ENCODE measurements at places on chromosomes 4 and X.

- DNase-seq = no peak
These were observed 24.3 kb downstream of the FAM149A start for GRCh38 chr4:186128842-186129241.

GRCh38 chrX:9349572-9350494 is 115.0 kb upstream of the TBL1X start:
- peak; percentile 64 for DNase-seq

DNA sequence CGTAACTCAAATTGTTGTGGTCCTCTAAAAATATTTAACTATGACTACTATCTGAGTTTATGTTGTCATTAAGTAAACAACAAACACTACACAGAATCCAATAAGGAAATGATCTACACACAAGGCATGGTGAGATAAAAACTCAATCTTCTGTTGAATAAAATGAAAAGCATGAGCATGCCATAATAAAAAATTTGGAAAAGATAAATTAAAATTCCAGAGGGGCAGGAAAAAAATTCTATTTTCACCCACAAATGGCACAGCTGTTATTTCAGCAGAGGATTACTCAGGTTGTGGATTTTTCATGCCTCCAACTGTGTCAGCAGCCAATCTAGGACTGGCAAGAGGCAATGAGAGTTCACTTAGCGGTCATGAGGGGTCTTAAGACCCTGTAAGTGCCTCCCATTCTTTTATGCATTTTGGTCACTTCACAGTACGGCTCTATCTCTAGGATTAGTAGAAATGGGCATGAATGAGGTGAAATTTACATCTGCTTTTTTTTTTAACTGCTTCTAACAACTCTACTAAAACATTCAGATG is 639.8 kb upstream of the DIPK2B start:
- DNase-seq = no peak

GRCh38 chr4:54085284-54085683 is 14.7 kb upstream of the GSX2 start:
- DNase-seq = peak; percentile 75

DNA sequence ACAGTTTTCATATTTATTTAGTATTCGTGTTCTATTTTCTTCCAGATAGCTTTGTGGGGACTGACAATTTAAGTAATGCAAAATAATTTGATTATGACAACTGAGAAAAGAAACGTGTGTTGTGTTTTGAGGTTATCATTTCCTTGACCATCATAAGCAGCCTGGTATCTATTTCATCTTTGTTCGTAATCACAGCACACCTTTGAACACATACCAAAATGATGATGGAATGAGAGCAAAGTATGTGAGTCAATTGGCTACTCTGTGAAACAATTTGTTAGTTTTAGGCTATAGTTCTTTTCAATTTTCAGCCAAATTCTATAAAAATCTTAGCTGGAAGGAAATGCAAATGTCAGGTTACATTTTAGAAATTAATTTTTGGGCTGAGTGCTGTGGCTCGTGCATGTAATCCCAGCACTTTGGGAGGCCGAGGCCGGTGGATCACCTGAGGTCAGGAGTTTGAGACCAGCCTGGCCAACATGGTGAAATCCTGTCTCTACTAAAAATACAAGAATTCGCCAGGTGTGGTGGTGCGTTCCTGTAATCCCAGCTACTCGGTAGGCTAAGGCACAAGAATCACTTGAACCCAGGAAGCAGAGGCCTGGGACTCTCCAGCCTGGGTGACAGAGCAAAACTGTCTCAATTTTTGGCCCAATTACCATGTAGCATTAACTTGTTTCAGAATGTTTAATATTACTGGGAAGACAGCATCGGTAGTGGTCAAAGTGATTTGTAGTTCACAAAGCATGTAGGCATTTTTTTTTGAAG is 1.1 kb upstream of the DUSP21 start:
- DNase-seq = no peak

DNA sequence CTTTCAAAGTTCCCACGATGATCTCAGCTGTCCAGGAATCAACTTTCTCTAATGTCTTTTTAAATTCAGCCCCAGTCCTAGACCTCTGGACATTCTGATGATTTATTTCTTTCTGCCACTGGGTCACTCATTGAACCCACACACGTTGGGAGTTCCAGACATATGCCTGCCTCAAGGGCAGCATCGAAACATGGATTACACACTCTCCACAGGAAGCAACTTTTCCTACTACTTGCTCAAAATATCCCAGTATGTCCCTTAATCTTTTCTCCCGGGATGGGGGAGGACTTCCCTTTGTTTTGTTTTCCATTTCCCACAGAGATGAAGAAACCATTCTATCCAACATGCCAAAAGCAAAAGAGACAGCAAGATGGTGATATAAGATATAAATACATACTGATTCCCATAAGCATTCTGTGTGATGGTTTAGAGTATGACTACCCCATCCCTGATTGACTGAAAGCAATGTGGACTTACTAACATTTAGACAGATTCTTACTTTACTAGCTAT is 79.8 kb upstream of the PPARGC1A start:
- no peak for DNase-seq

DNA sequence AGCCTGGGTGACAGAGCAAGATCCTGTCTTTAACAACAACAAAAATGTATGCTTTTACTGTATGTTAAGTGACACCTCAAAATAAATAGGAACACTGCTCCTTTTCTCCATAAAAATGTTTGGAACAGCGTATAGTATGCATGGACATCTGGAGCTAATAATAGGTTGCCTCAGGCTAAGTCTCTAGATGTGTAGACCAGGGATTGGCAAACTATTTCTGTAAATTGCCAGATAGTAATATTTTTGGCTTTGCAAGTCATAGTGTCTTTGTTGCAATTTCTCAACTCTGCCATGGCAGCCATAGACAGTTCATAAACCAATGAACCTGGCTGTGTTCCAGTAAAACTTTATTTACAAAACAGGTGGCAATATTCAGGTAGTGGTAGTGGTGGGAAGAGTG is 76.6 kb upstream of the CBLL2 start:
- no peak for DNase-seq

DNA sequence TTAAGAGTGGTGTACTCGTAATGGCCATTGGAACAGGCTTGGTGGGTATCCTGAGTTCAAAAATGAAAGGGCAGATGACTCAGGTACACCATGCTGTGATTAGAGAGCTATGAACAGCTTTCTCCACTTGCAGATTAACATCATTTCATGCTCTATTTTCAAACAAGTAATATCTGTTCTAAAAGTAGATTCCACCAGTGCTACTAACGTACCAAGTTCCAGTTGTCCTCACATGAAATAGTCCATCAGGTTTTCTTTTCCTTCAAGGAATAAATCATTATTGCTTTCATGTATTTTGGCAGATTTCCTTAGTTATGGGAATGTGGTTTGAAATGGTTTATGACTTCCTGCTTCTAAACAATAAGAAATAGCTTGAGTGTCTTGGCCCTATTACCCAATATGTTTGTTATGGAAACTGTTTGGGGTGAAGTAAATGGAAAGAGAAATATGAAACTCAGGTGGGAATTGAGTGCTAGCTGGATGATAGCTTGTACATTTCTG is 49.9 kb downstream of the PCDH7 start:
- peak; percentile 85 for DNase-seq

- DNase-seq = peak; percentile 21
These were observed 35.7 kb downstream of the ACE2 start for GRCh38 chrX:15564981-15565579.

GRCh38 chr4:1356181-1356998 is 9.4 kb downstream of the UVSSA start:
- DNase-seq = peak; percentile 12

GRCh38 chr4:10128761-10129160 is 12.2 kb upstream of the WDR1 start:
- DNase-seq = no peak

DNA sequence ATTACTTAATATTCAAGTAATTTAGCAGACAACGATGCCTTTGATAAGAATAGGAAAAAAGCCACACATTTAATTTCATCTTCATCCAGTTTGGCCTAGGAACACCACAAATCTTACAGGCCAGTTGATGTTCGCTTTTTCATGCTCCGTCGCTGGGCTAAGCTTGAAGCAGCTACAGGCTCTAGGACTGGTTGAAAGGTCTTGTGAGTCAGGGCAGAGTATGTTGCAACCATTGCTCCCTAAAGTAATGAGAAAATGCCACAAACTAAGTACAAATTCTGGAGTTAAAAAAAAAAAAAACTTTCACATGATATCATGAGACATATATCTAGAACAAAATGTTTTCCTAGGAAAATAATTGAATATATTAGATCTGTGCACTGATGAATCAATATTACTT is 123.8 kb downstream of the RPS6KA6 start:
- DNase-seq = no peak

DNA sequence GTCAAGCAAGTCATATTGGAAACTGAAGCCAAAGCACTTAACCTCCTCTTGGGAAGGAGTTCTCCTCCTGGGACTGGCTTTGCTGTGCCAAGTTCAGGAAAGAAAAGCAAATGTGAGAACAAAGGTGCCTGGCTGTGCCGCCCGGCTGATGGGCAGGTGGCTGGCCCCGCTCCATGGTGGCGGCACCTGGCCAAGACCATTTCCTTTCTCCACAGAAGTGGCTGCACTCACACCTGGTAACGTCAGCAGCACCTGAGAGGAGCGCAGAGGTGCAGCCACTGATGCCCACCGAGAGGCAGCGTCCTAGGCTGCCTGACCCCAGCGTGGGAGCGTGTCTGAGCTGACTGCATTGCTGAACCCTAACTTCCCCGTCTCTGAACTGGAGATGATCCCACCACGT is 54.3 kb downstream of the DCTD start:
- DNase-seq = no peak

DNA sequence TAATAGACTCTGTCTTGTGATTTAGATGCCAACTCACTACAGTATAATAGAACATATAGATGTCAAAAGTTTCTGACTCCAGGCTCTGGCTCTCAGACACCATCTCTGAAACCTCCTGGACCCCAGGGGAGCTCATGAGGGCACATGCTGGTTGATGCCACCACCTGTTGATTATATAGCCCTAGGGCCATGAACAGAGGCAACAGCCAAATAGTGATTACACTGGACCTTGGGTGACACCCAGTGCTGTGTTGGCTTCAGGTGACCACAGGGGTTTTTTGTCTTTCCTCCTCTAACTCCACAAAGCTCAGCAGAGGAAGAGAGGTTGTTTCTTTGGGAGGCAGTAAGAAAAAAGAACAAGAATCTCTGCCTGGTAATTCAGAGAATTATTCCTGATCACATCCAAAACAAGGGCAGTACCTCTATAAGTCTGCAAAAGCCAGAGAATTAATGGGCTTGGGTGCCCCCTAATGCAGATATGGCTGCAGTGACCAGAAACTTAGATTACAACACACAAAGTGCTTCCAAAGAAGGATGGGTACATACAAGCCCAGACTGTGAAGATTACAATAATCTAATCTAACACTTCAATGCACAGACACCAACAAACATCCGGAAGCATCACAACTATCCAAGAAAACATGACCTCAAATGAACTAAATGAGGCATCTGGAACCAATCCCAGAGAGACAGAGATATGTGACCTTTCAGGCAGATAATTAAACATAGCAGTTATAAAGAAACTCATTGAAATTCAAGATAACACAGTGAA is 1920.6 kb downstream of the ARAP2 start:
- no peak for DNase-seq

DNA sequence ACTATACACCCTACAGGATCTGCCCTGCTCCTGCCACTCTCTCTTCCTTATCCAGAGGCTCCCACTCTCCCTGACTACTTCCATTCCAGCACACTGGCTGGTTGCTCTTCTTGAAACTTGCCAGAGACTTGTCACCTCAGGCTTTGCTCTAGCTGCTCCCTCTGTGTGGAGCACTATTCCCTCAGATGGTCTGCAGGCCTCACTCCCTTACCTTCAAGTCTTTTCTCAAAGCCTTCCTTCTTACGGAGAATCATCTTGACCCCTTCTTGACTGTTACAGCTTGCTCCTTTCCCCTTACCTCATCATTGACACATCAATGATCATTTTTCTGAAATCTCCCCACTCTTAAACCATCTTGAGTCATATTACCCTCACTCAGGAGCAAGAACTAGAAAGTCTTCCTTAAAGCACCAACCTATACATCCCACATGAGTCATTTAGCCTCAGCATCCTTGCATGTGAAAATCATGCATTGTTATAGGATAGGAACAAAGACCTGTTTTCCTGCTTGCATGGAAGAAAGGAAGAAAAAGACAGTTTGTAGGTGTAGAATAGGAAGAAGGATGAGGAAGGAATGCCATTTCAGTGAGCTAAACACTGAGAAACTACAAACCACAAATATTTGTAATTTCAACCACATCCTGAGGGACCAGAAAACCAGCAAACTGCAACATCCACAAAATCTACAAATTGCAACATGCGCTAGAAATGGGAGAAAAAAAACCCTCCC is 55.7 kb downstream of the ANTXR2 start:
- peak; percentile 95 for DNase-seq

GRCh38 chr4:38673130-38673978 is 9.4 kb downstream of the KLF3 start:
- DNase-seq = no peak

DNA sequence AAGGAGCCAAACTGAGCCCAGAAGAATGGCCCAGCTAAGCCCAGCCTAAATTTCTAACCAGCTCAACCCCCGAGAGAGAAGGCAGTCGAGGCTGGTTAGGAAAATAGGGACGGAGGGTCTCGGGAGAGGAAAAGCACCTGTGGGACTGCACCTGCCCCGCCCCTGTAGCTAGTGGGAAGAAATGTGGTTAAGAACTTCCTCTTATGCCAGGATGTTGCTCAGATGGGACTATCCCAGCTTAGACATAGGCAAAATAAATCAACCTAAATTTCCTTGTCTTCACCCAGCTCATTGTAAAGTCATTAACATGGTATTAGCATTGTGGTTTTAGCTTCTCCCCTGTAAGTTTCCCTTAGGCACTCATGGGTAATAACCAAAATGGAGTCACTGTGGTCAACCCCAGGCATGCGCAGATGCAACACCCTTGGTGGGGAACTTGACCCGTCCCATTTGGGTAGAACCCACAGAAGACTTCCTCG is 86.8 kb downstream of the ZNF718 start:
- no peak for DNase-seq

DNA sequence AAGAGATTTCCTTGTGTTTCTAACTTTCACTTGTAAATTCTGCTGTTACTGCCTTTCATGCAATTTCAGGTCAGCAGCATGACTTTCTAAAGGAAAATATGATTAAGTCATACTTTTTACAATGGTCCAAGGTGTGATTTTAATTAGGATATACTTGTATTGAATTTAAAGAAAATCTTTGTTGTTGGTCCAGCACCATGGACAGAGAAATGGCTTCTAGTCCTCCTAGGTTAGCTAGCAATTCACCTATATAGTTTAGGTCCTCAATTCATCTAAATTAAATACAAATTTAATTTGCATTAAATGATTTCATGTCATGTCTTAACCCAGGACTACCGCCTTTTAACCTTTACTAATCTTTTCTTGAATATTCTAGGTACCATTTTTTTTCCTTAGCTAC is 304.9 kb upstream of the RPS6KA3 start:
- no peak for DNase-seq

GRCh38 chrX:1027133-1027532 is 185.3 kb downstream of the CRLF2 start:
- no peak for DNase-seq

Data from astrocyte (in vitro differentiated cells and primary cell).